Spinal cord (tissue), 10 donors: ENCODE measurements at places on chromosomes 6 and 20. TPM values are rescaled to one million over a fixed set of nuclear protein-coding genes. Genes with fewer than 3 reads are reported as not detected.

GRCh38 chr20:63183422-63184146 is 32.3 kb downstream of the YTHDF1 start:
- no peak overlapping the region for H3K4me3 ChIP-seq
- no peak overlapping the region for H3K27ac ChIP-seq
- H3K27me3 ChIP-seq = peaks cover 10% of the 10 kb centered on the region
- DNase-seq = no peak

- no peaks in the 10 kb centered on the region for H3K36me3 ChIP-seq
- no peak overlapping the region for H3K4me3 ChIP-seq
- no peak overlapping the region for H3K27ac ChIP-seq
- no peak for DNase-seq
- H3K27me3 ChIP-seq = no peaks in the 10 kb centered on the region
These were observed 195.8 kb downstream of the ZFAND3 start for GRCh38 chr6:38015341-38015740.

DNA sequence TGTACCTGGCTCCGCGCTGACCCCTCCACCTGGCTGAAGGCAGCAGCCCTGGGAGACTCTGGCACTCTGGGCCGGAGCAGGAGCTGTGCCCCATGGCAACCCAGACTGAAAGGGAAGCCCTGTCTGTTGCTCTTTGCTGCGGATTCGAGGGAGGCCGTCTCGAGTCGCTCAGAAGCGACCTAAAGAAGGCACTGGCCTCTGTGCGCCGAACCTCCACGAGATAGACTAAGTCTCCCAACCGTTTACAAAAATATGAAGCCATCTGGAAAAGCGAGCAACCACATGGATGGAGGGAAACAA is 10.5 kb upstream of the TBX18 start:
- H3K27me3 ChIP-seq = peaks cover 93% of the 10 kb centered on the region
- no peak overlapping the region for H3K4me3 ChIP-seq
- H3K4me1 ChIP-seq = peaks cover 23% of the 10 kb centered on the region
- H3K36me3 ChIP-seq = no peaks in the 10 kb centered on the region

DNA sequence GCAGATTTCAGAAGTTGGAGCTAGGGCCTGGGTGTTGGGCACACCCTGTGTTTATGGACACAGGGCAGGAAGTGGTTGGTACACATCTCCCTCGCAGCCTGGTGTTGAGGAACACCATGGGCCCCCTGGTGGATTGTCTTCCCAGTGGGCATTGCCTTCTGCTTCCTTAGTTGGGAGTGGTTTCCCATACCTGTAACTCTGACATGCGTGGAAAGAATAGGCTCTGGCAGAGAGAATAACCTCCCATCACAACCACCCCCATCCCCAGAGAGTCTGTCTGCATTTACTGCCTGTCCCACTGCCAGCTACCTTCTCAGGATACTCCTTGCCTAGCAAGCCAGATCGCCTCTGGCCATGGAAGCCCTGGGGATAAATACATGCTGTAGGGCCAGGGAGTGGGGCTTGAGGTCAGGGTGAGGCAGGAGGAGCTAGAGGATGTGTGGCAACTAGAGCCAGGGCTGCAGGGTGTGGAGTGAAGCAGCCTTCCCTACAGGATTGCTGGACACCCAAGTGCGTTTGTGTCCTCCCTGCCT is 14.7 kb downstream of the LRRC73 start:
- no peak for DNase-seq
- peaks cover 40% of the 10 kb centered on the region for H3K36me3 ChIP-seq
- peaks cover 58% of the 10 kb centered on the region for H3K4me1 ChIP-seq
- H3K27ac ChIP-seq = no peak overlapping the region
- no peak overlapping the region for H3K4me3 ChIP-seq

DNA sequence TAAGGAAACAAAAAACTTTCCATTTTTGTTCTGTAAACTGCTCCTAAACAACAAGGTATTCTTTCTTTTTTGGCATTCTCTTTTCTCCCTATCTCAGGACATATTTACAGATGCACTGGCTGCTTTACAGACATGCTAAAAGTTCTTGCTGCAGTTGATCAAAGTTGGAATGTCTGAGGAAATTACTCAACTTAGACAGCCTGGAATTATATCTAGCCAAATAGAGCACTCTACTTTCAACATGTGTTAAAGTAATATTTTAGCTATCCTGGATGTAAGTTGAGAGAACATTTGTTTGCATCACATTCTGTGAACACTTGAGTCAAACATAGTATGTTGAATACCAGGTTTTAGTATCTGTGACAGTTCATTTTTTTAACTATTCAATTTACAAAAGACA is 24.8 kb downstream of the TASP1 start:
- no peaks in the 10 kb centered on the region for H3K27me3 ChIP-seq
- no peak overlapping the region for H3K27ac ChIP-seq
- no peak overlapping the region for H3K4me3 ChIP-seq
- DNase-seq = no peak
- peaks cover 4% of the 10 kb centered on the region for H3K36me3 ChIP-seq

GRCh38 chr6:123908797-123909196 is 105.1 kb downstream of the NKAIN2 start:
- H3K27me3 ChIP-seq = no peaks in the 10 kb centered on the region
- H3K4me3 ChIP-seq = no peak overlapping the region
- no peaks in the 10 kb centered on the region for H3K4me1 ChIP-seq
- H3K27ac ChIP-seq = no peak overlapping the region

GRCh38 chr6:144493035-144493910 is 208.1 kb downstream of the UTRN start:
- no peak for DNase-seq
- H3K27ac ChIP-seq = no peak overlapping the region
- H3K27me3 ChIP-seq = no peaks in the 10 kb centered on the region
- no peaks in the 10 kb centered on the region for H3K4me1 ChIP-seq
- peaks cover 14% of the 10 kb centered on the region for H3K36me3 ChIP-seq
- no peak overlapping the region for H3K4me3 ChIP-seq

GRCh38 chr6:142240179-142240578 is 61.6 kb upstream of the ADGRG6 start:
- no peak overlapping the region for H3K4me3 ChIP-seq
- no peaks in the 10 kb centered on the region for H3K36me3 ChIP-seq
- H3K27ac ChIP-seq = no peak overlapping the region
- DNase-seq = no peak
- H3K4me1 ChIP-seq = no peaks in the 10 kb centered on the region

- no peak for DNase-seq
- H3K36me3 ChIP-seq = peaks cover 14% of the 10 kb centered on the region
- H3K4me1 ChIP-seq = no peaks in the 10 kb centered on the region
- no peak overlapping the region for H3K4me3 ChIP-seq
These were observed 25.1 kb upstream of the GSTA4 start for GRCh38 chr6:53020005-53020744.

GRCh38 chr6:158780246-158780884 is 38.8 kb downstream of the EZR start:
- no peaks in the 10 kb centered on the region for H3K27me3 ChIP-seq
- H3K36me3 ChIP-seq = peaks cover 43% of the 10 kb centered on the region
- no peak overlapping the region for H3K27ac ChIP-seq
- DNase-seq = no peak

DNA sequence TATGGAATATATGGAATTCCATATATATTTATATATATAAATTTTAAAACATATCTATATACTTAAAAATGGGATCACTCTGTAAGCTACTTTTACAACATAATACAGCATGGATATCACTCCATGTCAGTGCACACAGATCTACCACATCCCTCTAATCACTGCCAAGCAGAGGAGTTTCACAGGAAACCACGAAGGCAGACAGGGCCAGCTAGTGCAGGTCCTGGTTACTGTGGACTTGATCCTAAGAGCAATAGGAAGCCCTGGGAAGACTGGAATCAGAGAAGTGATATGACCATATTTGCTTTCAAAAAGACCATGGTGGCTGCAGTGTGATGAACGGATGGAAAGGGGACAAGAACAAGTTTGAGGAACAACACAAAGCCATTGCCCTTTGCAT is 40.0 kb upstream of the NRN1 start:
- no peak for DNase-seq
- no peak overlapping the region for H3K27ac ChIP-seq
- H3K4me3 ChIP-seq = no peak overlapping the region

DNA sequence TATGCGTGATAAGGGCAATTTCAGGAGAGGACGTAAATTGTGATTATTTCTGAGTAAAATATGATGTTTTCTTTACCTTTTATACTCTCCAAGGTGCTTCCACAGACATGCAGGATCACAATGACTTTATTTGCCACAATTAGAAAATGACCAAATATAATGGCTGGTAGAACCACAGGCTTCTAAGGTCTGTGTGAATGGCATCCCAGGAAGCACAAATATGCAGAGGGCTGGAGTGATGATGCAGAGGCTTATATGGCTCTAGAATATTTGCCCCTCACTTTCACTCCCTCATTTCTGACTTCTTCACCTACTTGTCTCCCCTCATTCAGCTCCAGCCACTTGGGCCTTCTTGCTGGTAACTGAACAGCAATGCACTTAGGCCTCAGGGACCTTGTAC is 502.1 kb upstream of the MAP3K7 start:
- no peak overlapping the region for H3K27ac ChIP-seq
- no peaks in the 10 kb centered on the region for H3K36me3 ChIP-seq

DNA sequence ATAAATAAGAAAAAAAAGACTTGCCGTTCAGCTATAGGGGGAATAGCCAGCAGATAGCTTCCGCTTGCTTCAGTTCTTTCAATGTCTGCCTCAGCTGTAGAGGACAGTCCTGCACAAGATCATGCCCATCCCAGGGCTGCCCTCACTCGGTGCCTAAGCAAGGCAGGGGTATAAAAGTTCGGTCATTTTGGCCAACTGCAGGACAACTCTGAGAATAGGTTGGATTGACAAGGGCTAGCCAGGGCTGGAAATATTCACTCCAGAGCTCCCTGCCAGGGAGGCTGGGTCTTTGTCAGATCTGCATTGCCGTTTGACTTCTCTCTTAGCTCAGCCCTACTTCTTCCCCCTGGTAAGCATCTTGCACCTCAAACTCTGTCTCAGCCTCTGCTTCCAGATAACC is 8.4 kb downstream of the PROCR start:
- H3K27ac ChIP-seq = no peak overlapping the region
- H3K27me3 ChIP-seq = no peaks in the 10 kb centered on the region
- H3K4me3 ChIP-seq = no peak overlapping the region
- no peak for DNase-seq
- peaks cover 4% of the 10 kb centered on the region for H3K36me3 ChIP-seq
- H3K4me1 ChIP-seq = no peaks in the 10 kb centered on the region

CDH4 gene
- 5.8 TPM for total RNA-seq

MTG2 gene
- total RNA-seq = 28.5 TPM

ANGPT4 gene
- 0.39 TPM for total RNA-seq
